IMR-90 (cell line): ENCODE measurements at places on chromosomes 1 and 21. TPM values are rescaled to one million over a fixed set of nuclear protein-coding genes. Genes with fewer than 3 reads are reported as not detected.
A peak's percentile ranks its signal among the peaks of the same experiment; 100 is the strongest.

ST6GALNAC3 gene
- total RNA-seq, result 0.56 and 1.3 TPM in 2 replicates

DNAH14 gene
- total RNA-seq, result 2.7 and 9.2 TPM in 2 replicates

PRKAB2 gene
- 8.4 and 10.6 TPM in 2 replicates for total RNA-seq

DNALI1 gene
- total RNA-seq, result 8.1 and 9.1 TPM in 2 replicates

GRIK1 gene
- not detected in 2 replicates for total RNA-seq

AKIRIN1 gene
- 42.5 and 63.9 TPM in 2 replicates for total RNA-seq

DNA sequence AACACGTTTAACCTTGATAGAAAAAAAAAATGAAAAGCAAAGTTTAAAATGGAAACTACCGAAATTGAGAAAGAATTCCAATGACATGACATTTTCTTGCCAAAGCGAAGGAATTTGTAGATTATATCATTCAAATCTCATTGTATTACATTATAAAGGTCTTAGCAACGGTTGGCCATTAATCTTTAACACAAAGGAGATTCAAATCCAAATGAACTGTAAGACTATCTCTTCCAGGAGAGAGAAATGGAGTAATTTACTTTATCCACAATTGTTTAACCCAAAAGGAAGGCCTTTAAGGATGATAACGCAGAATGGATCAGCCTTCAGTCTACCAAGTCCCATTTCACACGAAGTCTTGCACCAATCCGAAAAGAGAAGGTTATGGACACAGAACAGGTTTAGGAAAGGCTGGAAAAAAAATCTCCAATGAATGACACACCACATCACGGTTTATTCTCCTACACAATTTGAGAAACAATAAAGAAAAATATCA, 1.5 kb downstream of the ENAH start:
- DNase-seq, result peak; percentile 51

GRCh38 chr1:157132616-157133167, 5.5 kb downstream of the ETV3 start:
- DNase-seq, result no peak

GRCh38 chr1:86396498-86396890, 371 bp upstream of the ODF2L start:
- no peak for DNase-seq

GRCh38 chr21:31221043-31221442, 123.0 kb downstream of the TIAM1 start:
- DNase-seq, result no peak

DNA sequence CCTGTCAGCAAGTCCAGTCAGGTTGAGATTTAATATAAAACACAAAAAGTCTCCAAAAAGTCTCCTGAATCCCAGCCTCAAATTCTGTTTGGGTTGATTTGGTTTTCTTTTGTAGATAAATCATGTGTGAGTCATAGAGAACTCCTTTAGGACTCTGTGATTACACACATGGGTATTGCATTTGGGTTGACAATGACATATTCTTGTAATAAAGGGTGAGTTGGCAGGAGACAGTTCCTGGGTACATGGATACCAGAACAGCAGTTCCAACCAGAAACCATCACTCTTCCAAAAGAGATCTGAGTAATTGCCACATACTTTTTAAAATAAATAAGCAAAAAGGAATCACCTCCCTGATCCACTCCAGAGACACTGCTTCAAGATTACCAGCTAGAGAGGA, 8.9 kb downstream of the CR2 start:
- DNase-seq, result no peak

DNA sequence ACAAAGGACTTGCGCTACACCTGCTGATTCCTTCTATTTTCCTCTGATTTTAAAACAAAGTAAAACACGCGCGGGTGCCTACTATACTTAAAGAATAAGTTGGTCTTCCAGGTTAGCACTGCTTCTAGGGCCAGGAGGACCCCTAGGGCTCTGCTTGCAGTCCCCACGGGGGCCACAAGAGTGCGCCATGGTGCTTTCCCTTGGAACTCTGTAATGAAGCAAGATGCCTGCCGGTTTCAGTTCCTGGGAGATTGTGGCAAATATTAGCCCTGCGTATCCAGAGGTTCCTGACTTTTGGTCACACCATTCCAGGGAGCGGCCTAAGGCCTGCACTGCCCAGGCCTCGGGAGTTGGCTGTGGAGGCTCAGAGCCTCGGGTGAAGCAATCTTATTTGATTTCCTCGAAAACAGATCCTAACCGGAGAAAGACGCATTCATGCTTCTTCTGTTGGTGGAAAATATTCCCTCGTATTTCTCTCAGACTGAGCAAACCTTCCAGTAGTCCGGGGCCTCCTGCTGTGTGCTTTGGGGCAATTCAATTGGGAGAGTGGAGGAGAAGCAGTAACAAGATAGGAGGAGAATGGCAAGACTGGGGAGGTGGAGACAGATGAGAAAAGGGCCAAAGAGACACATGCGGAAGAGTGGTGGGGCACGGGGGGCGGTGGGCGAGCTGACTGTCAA, 25.3 kb downstream of the ADAM30 start:
- DNase-seq, result peak; percentile 72

GRCh38 chr21:44024887-44025353, 12.8 kb downstream of the TRAPPC10 start:
- DNase-seq, result peak; percentile 67

GRCh38 chr21:39048064-39048463, 135.2 kb downstream of the PSMG1 start:
- peak; percentile 4 for DNase-seq

DNA sequence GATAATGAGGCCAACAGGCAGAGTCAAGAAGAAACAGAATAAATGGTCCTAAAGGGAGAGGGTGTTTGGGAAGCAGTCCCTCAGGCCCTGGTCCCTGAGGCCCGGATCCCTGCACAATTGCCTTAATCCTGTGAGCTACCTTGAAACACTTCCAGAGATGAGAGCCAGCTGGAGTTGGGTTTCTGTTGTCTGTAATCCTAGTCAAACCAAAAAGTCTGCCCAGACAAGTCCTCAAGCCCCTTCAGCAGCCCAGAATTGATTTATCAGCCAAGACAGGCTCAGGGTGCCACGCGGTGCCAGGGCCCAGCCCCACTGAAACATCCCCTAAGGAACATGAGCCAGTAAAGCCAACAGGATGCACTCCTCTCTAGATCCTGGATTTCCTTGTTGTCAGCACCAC, 16.4 kb upstream of the CLSTN1 start:
- no peak for DNase-seq

GRCh38 chr1:55277377-55278130, 62.4 kb upstream of the USP24 start:
- peak; percentile 78 for DNase-seq

- no peak for DNase-seq
Measured at GRCh38 chr1:116024626-116025025, 48.3 kb downstream of the SLC22A15 start.

DNA sequence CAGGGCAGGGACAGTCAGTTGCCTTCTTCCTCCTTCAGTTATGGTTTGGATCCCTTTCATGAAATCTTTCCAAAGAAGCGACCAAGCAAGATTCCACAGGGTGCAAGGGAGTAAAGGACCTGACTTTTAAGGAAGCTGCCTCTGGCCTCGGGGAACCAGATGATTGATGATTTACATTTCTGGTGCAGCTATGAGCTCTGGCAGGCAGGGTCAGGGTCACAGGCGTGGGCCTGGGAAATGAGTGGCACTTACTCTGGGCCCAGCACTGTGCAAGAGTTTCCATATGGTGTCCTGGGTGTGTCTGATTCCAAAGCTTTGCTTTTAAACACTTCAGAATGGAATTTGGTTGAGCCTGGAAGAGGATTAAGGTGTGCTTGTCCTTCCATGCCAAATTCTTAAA, 7.2 kb upstream of the CRABP2 start:
- DNase-seq, result no peak

DNA sequence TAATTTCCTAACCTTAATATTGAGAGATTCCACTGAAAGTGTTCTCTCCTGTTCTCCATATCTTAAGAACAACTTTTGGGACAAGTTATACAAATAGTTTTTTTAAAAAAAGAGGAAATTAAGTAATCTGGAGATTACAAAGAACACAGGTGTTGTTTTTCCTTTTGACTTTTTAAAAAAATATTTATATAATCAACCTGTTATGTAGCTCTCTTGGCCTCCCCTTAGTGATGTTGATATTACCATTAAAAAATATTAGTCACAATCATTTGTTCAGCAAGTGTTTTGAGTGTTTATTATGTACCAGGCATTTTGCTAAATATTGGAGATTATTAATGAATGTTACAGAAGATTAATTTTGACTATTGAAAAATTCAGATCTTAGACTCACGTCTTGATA, 8.1 kb downstream of the MAN1A2 start:
- DNase-seq, result no peak

DNA sequence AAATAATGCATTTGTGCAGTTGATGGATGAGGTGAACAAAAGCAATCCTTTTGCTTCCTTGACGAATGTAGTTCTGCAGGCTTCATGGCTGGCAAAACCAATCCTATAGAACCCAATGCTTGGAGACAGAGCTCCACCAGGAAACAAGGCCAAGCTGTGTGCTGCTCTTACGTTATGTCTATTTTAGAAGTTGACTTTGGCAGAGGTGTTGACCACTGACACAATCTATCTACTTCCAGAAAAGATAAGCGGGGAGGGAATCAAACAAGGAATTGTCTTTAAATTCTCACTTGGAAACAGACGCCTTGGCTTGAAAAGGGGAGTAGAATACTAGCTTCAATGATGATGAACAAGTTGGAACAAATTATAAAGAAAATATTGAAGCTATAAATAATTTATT, 211.2 kb downstream of the SETD4 start:
- DNase-seq, result peak; percentile 24

DNA sequence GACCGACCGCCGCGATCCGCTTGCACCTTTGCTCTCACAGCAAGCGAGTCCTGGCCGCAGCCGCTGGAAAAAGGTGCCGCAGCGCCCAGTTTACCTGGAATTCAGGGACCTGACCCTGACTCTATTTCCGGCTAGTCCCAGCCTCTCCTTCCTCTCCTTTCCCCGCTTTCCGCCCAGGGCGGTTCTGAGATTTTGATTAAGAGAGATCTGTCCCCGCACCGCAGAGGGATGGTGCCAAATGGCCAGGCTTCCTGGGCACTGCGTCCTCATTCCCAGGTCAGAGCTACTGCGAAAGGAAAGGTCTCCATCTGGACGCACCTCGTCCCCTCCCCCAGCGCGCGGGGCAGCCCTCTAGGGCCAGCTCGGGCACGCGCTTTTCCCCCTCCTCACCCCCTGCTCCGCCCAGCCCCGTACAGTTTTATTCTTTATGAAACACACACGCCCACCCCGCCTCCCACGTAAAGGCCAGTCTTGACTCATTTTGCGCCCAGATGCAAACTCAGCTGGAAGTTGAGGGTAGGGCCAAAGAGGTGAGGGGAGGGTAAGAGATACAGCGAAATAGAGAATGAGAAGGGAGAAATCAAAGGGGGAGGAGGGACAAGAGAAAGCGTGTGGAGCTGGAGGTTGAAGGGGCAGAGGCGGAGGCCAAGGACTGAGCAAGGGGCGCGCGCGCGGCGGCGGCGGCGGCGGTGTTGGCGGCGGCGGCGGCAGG, 411.8 kb upstream of the ESRRG start:
- peak; percentile 4 for DNase-seq

DNA sequence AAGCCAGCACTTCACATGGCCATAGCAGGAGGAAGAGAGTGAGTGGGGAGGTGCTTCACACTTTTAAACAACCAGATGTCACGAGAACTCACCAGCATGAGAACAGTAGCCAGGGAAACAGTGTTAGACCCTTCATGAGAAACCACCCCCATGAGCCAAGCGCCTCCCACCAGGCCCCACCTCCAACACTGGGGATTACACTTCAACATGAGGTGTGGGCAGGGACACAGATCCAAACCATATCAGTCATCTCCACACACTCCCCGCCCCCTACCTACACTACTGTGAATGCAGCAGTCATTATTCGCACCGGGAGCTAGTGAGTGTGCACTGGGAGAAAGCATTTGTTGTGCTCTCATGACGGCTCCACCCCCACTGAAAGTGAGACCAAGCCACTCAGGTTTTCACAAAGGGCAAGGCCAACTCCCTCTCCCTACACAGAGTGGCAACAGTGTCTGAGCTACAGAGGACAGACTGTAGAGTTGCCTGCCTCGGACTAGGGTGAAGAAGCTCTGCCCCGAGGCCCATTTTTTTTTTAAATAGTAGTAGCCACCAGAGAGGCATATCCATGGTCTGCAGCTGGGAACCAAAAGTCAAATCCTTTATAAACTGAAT, 125.6 kb downstream of the BARHL2 start:
- no peak for DNase-seq

DNA sequence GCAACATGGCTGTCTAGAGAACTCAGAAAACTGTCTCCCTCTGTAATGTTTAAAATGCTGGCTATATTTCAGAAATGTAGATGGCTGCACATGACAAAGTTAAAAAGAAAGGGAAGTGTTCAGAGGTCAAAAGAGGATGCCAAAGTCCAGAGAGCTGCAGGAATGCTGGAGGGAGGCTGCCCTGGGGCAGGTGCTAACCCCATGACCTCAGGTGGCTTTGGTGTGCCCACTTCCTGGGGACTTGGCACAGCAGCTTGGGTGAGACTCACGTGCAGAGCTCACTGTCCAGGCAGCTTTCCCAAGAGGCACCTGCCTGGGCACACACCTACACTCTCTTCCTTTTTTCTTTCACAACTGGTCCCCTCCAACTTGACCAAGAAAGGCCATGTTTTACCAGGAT, 256.4 kb downstream of the KCNJ6 start:
- DNase-seq, result no peak

DNA sequence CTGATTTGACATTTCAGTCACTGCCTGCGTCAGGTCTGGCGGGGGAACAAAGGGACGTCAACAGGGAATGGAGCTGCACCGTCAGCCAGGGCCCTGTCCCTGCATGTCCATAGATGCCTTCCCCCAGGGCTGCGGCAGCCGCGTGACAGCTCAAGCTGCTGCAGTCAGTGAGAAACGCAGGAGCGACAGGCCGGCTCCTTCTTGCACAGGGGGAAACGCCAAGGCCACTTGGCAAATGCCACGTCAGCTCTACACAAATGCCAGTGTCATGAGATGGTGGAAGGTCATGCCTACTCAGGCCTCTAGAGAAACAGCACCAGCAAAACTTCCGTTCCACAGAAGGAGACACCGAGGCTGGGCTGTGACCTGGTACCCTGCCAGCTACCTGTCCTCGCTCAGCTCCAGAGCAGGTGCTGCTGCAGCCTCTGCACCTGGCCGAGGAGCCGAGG, 37.7 kb downstream of the SYF2 start:
- no peak for DNase-seq

DNA sequence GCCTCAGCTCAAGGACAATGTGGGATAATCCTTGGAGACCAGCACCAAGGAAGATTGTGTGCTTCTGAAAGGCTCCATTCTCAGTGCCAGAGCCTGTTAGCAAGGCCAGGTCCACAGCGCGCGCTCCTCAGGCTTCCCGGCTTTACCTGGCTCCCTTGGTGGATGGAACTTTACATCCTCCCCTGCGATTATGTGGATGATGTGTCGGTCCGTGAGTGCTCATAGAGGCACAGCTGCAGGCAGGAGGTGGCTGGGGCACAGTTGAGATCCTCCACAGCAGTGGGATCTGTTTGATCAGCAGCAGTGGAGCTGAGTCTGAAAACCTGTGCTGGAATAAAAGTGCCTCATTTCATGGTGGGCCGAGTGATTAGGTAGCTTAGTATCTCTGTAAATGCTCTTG, 62.7 kb downstream of the PRDM2 start:
- DNase-seq, result no peak
